Karpas-422 (cell line): ENCODE measurements at places on chromosomes 6 and 20. TPM values are rescaled to one million over a fixed set of nuclear protein-coding genes. Genes with fewer than 3 reads are reported as not detected.

FKBP5 gene
- 22.9 and 28.3 TPM in 2 replicates for total RNA-seq

TMX4 gene
- 8.9 and 10.1 TPM in 2 replicates for total RNA-seq

MAPK13 gene
- total RNA-seq: 1.6 and 2.1 TPM in 2 replicates

C4B gene
- 1.9 and 6.6 TPM in 2 replicates for total RNA-seq

BCAS4 gene
- 191 and 231 TPM in 2 replicates for total RNA-seq

DNA sequence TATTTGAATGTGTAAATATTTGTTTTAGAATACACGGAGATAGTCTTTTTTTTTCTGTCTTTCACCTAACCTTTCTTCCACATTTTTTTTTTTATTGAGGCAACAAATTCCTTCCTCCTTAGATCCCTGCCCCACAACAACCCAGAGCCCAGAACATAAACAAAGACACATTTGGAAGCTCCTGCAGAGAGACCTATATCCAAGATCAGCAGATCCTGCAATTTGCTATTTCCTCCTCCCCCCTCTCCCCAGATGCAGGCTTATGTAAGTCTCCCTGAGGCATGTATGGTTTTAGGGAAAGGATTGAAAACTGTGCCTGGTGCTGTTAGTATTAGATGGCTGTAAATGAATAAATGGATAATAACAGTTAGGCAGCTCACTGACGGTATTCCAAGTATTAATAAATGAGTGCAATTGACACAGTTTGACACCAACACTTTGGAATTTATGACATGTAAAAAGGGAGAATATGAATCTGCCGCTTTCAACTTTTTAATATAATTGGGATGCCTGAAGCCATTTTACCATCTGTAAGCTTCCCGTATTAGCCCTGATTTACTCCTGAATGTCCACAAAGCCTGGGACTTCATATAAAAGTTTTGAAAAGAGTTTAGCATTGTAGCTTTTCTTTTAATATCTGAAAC lies 608.3 kb upstream of the CITED2 start:
- H3K27me3 ChIP-seq: no peaks in the 10 kb centered on the region
- no peak for DNase-seq
- H3K36me3 ChIP-seq: no peaks in the 10 kb centered on the region
- H3K4me1 ChIP-seq: no peaks in the 10 kb centered on the region; the same call in 1 of the 2 replicates
- H3K27ac ChIP-seq: no peak overlapping the region

DNA sequence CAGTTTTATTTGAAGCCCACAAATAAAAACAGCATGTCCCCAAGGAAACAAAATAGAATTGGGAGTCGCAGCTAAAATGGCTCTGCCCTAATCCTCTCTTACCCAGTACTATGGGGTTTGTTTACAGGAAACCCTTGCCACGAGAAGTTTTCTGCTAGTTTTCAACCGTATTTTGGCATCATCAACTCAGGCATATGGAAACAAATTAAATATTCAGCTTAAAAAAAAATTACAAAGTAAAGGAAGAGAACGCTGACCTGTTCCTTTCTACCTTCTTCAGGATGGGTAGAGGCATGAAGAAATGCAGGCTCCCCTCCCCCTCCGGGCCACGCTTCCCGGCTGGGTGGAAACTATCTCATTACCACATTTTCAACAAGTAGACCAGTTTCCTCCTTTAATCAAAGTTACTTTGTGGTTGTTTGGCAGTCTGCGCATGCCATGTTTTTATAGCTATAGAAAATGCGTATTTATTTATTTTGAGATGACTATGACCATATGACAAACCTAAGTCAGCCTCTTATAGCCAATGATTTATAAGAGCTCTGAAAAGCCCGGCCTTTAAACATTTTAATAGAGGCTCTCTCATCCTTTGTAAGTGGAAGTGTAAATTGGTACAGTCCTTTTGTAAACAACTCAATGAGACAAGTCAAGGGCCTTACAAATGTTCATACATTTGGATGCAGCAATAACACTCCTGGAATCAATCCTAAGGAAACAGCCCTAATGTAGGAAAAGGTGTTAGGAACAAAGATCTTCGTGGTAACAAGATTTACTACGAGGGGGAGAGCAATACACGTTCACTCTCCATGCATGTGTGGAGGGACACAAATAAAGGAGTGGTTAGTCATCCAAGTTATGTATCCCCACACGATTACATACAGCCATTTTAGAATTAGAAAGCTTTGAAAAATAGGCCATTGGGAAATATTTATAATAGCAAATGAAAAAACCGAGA lies 16.1 kb upstream of the ZNF217 start:
- no peaks in the 10 kb centered on the region for H3K36me3 ChIP-seq
- H3K27me3 ChIP-seq: no peaks in the 10 kb centered on the region
- H3K27ac ChIP-seq: no peak overlapping the region
- H3K4me1 ChIP-seq: no peaks in the 10 kb centered on the region
- DNase-seq: no peak

- H3K27me3 ChIP-seq: no peaks in the 10 kb centered on the region
- no peak for DNase-seq
- H3K4me1 ChIP-seq: no peaks in the 10 kb centered on the region
These were observed 45.1 kb downstream of the CEP85L start for GRCh38 chr6:118606268-118606667.

GRCh38 chr6:166406197-166406596 lies 23.5 kb upstream of the MPC1 start:
- H3K36me3 ChIP-seq: no peaks in the 10 kb centered on the region
- peaks cover 16% of the 10 kb centered on the region for H3K4me1 ChIP-seq
- no peak overlapping the region for H3K4me3 ChIP-seq

DNA sequence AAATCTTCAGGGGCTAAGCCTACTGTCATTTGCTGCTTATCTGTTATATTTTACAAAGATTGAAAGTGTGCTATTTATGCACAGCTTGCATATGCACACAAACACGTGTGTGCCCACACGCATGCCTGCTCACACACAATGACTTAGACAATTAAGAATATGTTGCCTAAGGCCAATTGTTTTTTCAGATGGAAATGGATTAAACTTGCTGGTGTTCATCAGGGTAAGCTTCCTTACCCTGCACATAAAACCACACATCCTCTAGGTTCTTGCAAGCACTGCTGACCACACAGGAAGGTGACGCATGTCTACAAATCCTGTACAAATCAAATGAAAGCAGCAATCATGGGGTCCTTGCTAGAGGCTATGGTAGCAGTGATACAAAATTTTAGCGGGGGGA lies 58.4 kb downstream of the GJA10 start:
- H3K4me1 ChIP-seq: no peaks in the 10 kb centered on the region
- H3K27ac ChIP-seq: no peak overlapping the region
- H3K27me3 ChIP-seq: no peaks in the 10 kb centered on the region
- H3K4me3 ChIP-seq: no peak overlapping the region

DNA sequence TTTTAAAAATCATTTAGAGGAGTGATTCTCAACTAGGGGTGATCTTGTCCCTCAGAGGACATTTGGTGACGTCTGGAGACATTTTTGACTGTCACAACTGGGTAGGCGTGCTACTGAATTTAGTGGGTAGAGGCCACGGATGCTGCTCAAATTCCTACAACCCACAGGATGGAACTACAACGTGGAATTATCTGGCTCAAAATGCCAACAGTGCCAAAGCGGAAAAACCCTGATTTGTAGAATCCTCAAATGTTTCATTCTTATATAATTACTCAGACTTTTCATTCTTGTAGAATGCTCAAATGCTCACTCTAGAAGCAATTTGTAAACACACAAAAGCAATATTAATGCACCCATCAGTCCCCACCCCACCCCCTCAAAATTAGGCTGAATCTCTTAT lies 229.8 kb downstream of the ZMYND8 start:
- H3K27me3 ChIP-seq: no peaks in the 10 kb centered on the region
- H3K4me1 ChIP-seq: no peaks in the 10 kb centered on the region
- no peak for DNase-seq
- no peak overlapping the region for H3K27ac ChIP-seq
- H3K4me3 ChIP-seq: no peak overlapping the region

- no peak for DNase-seq
- peaks cover 10% of the 10 kb centered on the region for H3K27me3 ChIP-seq
- H3K27ac ChIP-seq: no peak overlapping the region
- no peak overlapping the region for H3K4me3 ChIP-seq
- peaks cover 10% of the 10 kb centered on the region for H3K4me1 ChIP-seq
- no peaks in the 10 kb centered on the region for H3K36me3 ChIP-seq
These were observed 4.2 kb downstream of the CDYL start for GRCh38 chr6:4780360-4780812.

- no peaks in the 10 kb centered on the region for H3K27me3 ChIP-seq
- peak; percentile 64 for DNase-seq
- H3K4me1 ChIP-seq: peaks cover 69% of the 10 kb centered on the region
- peak overlapping the region; percentile 45 for H3K4me3 ChIP-seq
These were observed 52.1 kb upstream of the FBXO30 start for GRCh38 chr6:145866456-145867396.

DNA sequence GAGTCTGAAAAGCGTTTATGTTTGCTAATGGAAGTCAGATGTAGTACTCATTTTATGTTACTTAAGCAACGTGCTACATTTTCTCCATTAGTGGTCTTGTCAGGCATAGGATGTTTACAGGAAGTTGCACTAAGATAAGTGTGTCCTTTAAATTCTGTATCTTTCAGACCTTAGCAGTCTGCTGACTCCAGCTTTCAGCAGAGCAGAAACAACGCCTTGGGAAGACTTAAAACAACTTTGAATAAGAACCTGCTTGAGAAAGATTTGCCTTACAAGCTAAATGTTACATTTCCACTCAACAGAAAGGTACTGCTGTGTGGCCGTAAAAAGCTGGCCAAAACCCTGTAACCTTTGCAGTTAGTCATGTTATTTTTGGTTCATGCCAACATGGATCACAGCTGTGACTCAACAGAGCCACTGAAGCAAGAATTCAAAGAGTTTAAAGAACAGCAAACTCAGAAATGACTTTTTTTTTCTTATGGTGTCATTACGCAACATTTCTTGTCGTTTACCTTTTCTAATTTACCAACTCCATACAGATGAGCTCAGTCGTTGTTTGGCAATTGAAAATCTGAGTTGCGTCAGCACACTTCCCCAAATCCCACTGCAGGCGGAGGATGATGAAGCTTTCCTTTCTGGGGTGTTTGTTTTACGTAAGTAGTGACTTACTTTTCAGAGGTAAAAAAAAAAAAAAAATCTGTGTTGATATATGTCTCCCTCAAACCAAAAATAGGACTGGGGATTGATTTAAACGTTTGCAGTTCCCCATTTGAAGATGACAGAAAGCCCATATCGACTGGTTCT lies 27.9 kb upstream of the BMP6 start:
- H3K27me3 ChIP-seq: no peaks in the 10 kb centered on the region
- no peaks in the 10 kb centered on the region for H3K36me3 ChIP-seq
- no peaks in the 10 kb centered on the region for H3K4me1 ChIP-seq
- H3K27ac ChIP-seq: no peak overlapping the region

- peaks cover 18% of the 10 kb centered on the region for H3K4me1 ChIP-seq
- peak overlapping the region; percentile 49 for H3K27ac ChIP-seq
- no peak overlapping the region for H3K4me3 ChIP-seq
- no peaks in the 10 kb centered on the region for H3K27me3 ChIP-seq
- no peak for DNase-seq
These were observed 33.9 kb downstream of the TXLNB start for GRCh38 chr6:139257821-139258398.

- no peaks in the 10 kb centered on the region for H3K36me3 ChIP-seq
- H3K27me3 ChIP-seq: no peaks in the 10 kb centered on the region
- H3K4me1 ChIP-seq: no peaks in the 10 kb centered on the region
- H3K27ac ChIP-seq: no peak overlapping the region
- DNase-seq: no peak
These were observed 497.9 kb upstream of the JARID2 start for GRCh38 chr6:14747881-14748520.

DNA sequence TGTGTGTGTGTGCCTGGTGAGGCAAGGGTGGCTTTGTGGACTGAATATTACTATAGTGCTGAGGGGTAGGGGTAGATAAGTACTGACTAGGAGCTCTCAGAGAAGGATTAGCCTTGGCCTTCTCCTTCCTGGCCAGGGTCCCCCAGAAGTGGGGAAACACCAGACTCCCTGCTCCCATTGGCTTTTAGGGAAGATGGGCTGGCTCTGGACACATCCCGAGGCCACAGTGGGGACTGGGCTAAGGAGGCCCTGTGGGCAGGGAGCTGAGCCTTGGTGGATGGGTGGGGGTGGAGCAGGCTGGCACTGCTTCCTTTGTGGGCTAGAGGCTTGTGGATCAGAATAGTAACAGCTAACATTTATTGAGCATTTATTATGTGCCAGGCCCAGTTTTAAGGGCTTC lies 3.1 kb downstream of the EPB41L1 start:
- no peak for DNase-seq
- no peak overlapping the region for H3K4me3 ChIP-seq
- no peak overlapping the region for H3K27ac ChIP-seq
- no peaks in the 10 kb centered on the region for H3K36me3 ChIP-seq
- no peaks in the 10 kb centered on the region for H3K4me1 ChIP-seq

DNA sequence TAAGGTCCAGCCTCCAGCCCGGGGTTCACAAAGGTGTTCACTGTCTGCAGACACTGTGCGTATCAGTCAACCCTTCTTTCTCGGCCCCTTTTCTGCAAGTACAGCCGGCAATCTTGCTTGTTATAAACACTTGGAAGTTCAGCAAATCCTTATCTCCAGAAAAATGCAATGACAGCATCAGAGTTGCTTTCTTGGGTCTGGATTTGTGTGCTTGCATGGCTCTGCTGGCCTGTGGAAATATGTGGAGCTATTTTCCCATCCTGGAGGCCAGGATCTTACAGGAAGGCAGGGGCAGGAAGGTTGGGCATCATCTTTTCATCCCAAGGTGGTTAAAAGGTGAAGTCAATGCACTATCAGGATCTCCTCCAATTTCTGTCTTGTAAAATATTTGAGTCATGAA lies 100.3 kb downstream of the SMOC2 start:
- no peak overlapping the region for H3K4me3 ChIP-seq
- no peak overlapping the region for H3K27ac ChIP-seq
- no peak for DNase-seq
